T-helper 2 cell (primary cell): ENCODE measurements at places on chromosomes 2 and 18.

DNA sequence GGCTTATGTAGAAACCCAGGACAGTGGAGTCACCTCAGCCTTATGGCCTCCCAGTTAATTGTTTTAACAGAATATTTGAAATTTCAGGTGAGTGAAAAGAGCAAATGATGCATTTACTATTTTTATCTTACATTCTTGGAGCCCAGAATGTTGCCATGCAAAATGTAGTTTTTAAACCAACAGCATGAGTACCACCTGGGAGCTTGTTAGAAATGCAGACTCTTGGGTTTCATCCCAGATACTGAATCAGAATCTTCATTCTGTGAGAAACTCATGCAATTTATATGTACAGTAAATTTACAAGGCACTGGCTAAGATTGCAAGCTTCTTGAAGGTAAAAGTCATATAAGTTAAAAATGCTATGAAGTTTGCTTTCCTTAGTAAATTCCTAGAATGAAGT is 654.5 kb upstream of the CDH2 start:
- no peak for DNase-seq

GRCh38 chr2:215454519-215455246 is 18.8 kb upstream of the FN1 start:
- peak; percentile 12 for DNase-seq

DNA sequence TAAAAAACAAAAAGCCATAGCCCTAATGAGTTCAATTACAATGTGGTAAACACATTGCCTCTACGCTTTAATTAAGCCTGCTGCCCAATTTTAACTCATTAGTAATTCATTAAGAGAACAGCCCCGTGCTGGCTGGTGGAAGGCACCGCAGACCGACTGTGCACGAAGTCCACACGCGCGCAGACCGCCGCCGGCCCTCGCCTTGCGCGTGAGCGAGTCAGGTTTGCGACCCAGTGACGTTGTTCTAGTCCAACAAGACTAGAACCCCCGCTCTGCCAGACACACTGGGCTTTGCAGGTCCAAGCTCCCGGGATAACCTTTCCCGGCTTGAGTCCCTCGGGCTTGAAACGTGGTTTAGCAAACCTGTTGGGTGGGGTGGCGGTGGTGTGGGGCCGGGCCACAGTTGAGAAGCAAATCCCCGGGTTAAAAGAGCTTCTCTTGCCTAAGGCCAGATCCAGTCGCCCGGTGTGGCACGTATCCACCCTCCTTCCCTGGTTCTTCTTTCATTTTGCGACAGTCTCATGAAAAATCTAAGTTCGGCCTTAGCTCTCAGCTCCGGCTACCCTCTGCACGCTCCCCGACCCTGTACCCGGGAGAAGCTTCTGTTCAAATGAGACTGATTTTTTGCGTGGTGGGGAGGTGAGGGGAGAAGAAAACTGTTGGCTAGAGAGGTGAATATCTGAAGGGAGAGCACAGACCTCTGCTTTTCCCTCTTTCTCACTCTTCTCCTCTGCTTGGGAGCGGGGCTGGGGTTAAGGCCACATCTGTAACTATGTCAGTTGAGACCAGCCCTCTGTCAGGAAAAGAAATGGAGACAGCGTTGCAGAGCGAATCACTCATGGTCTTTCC is 11.1 kb upstream of the SKOR2 start:
- DNase-seq: no peak

DNA sequence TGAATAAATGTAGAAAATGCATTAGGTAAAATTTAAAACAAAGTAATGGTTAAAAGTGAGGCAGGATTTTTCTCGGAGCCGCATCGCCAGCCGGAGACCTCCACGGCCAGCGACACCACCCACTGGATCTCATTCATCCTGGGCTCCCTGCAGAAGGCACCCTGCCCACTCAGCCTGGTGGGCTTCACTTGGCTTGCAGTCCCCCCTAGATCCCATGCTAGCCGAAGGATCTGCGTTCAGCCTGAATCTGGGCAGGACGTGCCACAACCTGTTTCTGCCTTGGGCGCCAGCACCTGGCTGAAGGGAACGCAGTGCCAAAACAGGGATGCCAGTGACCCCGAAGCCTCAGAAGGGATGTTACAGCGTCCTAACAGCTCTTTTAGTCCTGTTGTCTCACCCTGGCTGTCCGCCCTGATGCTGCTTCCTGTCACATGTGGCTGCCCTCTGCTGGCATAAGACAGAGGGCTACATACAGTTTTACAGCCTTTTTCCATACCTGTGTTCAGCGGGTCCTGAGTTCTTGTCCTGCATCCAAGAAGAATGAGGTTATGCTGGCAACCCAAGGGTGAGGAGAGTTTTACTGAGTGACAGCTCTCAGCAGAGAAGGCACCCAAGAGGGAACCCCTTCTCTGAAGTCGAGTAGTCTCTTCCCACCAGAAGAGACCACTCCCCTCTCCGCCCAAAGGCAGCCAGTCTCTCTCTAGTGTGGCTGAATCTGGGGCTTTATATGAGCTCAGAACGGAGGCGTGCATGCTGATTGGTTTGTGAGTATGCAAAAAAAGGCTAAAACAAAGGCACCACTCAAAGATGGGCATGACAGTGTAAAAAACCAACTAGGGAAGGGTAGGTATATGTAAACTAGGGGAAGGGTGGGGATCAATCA is 173.1 kb upstream of the GYPC start:
- DNase-seq: peak; percentile 7

GRCh38 chr2:146817613-146818012 is 1027.2 kb upstream of the ACVR2A start:
- no peak for DNase-seq

GRCh38 chr2:139911160-139911559 is 1131.0 kb upstream of the NXPH2 start:
- DNase-seq: no peak

GRCh38 chr18:43077510-43078308 is 37.8 kb downstream of the RIT2 start:
- DNase-seq: no peak

DNA sequence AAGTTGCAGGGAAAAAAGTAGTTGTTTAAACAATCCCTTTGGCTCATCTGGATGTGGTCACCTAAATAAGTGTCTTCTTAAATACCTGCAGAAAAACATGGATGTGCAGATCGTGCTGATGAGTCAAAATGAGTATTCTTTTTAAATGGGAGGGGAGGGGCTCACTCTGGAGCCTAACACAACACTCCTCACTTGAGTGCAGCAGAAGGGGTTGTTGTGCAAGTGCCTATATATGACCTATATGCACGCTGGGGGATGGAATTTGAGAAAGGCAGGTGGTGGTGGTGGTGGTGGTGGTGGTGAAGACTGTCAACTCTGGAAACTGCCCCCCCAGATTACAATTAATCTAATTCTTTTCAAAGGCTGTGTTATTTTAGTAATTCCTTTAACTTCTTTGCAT is 77.9 kb upstream of the FAM124B start:
- DNase-seq: no peak

DNA sequence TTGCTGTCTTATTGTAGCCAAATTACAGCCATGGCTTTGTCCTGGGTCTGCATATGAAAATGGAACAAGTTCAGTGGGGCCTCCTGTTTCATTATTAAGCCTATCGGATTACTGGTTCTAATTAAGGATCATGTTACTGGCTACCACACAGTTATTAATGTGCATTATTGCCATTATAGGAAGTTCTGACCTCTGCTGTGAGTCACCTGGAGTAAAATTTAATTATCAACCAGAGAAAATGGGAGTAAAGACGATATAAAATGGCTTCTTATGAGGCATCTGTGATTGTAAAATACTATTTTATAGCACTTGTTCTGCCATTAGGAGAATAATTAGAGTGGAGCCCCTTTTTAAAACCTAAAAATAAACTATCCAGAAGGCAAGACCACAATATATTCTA is 143.3 kb upstream of the ITGB6 start:
- no peak for DNase-seq

DNA sequence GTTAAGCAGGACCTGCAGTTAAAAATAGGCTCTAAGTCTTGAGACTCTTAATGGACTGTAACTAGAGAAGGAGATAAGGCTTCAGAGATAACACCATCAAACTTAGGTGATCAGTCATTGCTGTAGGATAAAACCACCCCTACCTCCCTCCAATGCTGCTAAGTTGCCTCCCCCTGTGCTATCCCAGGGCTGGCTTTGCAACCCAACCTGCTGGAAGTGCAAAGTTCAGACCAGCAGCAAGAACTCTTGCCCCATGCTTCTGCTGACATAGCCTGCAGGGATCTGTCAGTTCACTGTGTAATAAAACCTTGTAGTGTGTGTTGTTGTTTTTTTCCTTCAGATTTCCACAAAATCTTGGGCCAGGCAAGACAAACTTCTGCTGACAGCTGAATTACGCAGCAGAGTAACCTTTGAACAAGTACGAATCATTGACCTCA is 57.4 kb upstream of the EPB41L3 start:
- DNase-seq: no peak

DNA sequence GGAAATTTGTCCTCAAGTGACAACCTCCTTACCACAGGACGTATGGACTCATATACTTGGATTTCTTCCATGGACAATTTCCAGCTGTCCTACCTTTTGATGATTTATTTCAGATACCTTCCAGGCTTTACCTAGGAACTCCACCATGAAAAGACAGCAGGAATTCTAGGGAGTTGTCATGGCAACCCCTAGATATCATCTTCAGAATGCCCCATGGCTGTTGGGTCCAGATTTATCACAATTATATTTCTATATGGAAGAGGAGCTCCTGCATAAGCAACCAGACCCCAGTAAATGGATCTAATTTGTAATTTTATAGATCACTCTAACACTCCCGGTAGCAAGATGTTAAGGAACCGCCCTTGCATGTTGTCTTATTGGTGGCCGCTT is 102.3 kb upstream of the ZNF521 start:
- DNase-seq: no peak

- no peak for DNase-seq
These were observed 66.8 kb downstream of the GBX2 start for GRCh38 chr2:236101311-236101950.

DNA sequence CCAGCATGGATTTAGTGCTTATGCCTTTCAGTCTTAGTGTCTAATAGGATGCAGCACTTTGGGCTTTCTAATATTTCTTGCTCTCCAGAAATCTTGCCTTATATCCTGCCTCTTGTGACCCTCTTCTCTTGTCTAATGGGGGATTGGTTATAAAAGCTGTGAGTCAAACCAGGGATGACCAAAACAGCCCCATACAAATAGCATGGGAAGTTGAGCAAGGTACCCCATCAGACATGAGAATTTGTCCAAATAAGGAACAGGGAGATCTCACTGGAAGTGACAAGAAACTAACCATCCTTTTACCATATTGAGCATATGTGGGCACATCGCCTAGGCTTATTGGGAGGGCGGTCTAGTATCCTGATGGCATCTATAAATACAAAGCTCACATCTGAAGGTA is 78.8 kb upstream of the BZW1 start:
- no peak for DNase-seq

DNA sequence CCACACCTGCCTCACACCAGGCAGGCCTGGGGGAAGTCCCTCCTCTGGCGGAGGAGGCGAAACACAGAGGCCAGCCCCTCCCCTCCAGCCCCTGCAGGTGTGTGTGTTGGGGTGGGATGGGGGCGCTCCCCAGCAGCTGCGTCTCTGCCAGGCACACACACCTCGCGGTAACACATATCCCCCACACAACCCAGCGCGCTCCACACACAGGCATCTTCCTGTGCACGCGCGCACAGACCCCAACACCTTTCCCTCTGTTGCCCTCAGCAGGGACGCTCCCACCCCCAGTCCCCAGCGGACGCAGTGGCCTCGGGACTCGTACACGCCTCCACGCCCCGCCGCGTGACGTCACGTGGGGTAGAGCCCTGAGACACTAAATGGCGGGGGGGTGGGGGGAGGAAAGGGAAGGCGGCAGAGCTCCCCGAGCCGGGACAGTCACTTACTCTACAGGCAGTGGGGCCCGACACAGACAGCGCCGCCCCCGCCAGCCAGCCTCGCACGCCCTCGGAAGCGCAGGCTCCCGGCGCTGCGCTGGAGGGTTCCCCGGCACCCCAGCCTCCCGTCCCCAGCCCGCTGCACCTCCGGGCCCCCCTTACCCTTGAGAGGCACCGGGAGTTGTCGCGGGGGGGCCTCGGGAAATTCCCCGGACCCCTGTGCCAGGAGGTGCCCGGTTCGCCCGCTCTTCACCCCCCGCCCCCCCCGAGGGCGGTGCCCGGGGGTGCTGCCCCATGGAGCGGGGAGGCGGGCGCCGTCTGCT is at the start of gene WNT10A:
Gene WNT10A (plus strand): TSS at position 751 of the 757 bp plus-strand sequence. CDS start 144 bp downstream, outside the sequence.
- peak; percentile 90 for DNase-seq

DNA sequence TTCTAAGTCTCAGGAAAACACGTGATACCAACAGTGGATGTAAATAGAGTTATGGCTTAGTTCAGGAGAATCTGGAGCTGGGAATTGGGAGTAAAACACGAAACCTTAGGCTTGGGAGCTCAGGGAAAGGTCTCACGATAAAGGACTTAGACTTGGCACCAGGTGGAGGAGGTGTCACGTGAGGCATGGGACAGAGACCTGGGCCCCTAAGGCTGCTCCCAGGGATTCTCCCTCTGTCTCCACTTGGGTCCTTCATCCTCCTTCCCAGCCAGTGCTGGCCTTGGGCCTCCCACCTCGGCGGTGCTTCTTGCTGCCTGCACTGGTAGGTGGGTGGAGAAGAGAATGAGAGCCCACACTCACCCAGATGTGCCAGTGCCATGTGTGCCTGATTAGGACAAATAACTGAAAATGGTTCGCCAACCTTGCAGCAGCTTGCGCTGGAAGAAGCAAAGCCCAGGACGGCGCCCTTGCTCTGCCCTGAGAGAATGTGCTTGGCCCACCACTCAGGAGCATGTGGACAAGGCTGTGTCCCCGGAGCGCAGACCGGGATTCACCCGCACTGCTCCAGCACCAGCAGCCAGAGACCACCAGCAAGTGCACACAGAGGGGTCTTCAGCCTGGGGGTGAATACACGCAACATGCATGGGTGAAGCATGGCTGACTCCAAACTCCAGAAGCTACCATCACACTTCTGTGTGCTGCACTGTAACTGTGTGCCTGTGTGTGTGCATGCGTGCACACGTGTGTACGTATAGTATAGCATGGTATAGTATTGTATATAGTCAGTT is 48.1 kb downstream of the PSMG2 start:
- DNase-seq: no peak

DNA sequence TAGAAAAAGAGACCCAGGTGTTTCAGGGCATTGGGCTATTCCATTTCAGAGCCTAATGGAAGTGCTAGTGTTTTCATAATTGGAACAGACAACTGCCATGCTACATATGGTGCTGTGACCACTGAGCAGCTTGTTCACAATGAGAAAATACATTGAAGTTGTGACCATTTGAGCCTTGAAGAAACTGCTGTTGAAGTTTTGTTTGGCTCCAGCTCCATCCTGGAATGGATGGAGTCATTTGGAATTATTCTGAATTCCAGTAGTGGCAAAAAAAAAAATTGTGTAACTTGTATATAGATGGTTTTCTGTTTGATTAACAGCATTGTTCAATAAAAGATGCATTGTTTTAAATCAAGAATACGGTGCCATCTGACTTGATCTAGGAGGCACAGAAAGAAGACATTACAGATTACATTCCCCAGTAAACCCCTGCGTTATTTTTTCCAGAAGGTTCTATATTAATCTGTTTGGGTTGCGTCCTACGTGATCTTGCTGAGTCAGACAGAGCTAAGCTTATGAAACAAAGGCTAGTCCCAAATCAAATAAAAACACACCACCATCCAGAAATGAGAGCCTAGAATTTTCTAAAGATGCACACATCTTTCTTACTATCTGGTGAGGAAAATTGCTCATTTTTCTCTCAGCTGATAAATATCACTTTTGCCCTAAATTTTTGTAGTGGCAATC is 19.2 kb downstream of the FMNL2 start:
- no peak for DNase-seq
